ENCODE measurements at places on chromosomes 6 and 20.
A peak's percentile ranks its signal among the peaks of the same experiment; 100 is the strongest.

DNA sequence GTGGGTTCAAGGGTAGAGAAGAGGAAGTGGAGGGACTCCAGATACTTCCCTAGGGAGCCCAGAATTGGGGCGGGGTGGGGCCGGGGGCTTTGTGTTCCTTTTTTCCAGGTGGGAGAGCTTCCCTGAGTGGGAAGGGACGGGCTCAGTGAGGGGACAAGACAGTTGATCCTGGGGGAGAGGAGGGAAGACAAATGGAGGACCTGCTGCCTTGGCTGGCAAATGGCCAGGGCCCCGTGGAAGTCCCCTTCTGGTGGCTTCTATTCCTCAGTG, 2.6 kb downstream of the CTSZ start:
- peak; percentile 65 for DNase-seq

DNA sequence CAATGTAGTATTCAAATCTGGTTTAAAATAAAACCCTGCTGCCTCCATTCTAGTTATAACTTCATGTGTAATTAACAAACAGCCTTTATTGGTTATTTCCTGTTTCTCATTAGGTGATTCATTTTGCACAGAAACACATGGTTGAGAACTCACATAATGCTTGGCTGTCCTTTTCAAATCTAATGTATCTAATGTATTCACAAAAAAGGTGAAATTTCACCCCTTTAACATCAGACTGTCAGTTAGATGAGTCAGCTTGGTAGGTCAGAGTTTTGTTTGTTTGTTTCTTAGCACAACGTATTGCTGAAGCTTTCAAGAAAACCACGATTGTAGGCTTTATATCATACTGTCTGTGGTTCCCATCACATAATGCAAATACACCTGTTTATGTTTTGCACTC, 78.7 kb upstream of the TMEM30A start:
- DNase-seq, result no peak

GRCh38 chr6:113055061-113055460, 707.9 kb downstream of the RFPL4B start:
- DNase-seq, result no peak

GRCh38 chr20:23925789-23926525, 46.4 kb upstream of the CST5 start:
- no peak for DNase-seq

DNA sequence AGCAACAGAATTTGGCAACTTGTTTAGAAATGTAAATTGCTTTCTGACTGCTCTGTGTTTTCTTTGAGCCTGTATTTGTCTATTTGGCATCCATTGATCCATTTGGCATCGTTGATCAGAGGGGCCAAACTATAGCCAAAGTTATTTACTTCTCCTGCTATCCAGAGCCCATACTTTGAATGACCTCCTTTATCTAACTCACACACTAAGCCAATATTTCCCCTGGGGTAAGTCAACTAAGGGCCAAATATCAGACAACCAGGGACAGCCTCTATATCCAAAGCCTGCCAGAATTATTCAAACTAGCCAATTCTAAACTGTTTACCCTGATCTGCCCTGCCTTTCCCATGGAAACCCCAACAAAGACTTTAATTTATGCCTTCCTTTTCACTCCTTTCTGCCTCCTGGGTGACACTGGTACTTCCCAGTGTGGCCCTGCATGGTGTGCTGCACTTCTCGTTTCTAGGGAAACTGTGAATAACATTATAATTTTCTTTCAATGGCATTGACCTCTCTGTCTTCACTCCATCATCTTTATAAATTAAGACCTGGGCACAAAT, 19.8 kb upstream of the ZNF184 start:
- no peak for DNase-seq

DNA sequence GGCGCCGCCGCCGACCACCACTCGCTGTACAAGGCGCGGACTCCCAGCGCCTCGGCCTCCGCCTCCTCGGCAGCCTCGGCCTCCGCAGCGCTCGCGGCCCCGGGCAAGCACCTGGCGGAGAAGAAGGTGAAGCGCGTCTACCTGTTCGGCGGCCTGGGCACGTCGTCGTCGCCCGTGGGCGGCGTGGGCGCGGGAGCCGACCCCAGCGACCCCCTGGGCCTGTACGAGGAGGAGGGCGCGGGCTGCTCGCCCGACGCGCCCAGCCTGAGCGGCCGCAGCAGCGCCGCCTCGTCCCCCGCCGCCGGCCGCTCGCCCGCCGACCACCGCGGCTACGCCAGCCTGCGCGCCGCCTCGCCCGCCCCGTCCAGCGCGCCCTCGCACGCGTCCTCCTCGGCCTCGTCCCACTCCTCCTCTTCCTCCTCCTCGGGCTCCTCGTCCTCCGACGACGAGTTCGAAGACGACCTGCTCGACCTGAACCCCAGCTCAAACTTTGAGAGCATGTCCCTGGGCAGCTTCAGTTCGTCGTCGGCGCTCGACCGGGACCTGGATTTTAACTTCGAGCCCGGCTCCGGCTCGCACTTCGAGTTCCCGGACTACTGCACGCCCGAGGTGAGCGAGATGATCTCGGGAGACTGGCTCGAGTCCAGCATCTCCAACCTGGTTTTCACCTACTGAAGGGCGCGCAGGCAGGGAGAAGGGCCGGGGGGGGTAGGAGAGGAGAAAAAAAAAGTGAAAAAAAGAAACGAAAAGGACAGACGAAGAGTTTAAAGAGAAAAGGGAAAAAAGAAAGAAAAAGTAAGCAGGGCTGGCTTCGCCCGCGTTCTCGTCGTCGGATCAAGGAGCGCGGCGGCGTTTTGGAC, 2.0 kb downstream of the SOX4 start:
- peak; percentile 6 for DNase-seq

- DNase-seq, result peak; percentile 78
Observed at GRCh38 chr6:24581084-24581669, 64.8 kb downstream of the KIAA0319 start.

GRCh38 chr20:49400904-49401303, 81.6 kb downstream of the KCNB1 start:
- DNase-seq, result no peak

GRCh38 chr20:33986560-33987216, 7.0 kb upstream of the RALY start:
- DNase-seq, result no peak

- DNase-seq, result no peak
Observed at GRCh38 chr6:49978332-49979226, 9.2 kb upstream of the DEFB113 start.

DNA sequence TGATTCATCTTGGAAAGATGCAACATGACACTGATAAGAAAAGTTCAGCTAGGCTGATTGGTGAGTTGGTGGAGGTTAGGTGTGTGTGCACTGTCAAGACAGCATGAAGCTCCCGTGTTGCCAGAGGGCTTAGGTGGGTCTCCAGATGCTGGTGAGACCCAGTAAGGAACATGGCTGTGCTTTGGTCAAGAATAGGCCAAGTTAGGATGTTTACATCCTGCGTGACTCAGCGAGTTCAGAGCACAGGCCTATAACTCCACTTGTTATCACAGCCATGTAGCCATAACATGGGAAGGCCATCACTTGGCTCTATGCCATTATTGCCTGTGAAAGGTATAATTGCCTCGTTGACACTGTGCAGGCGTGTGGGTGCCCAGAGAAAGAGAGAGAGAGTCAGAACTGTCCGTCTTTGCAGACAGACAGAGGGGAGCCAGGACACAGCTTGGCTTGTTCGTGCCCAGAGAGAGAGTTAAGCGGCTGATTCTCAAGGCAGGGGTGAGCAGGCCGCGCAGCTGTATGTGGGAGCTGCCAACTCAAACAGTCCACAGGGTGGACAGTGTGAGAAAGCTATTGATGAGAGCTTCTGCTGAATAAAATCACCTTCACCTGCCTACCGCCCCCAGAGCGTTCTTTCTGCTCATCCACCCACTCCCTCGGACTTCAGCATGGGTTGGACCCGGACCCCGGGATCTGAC, 43.5 kb downstream of the OR2B6 start:
- DNase-seq, result no peak

GRCh38 chr6:64889144-64889543, 817.9 kb downstream of the EYS start:
- no peak for DNase-seq

GRCh38 chr20:47727170-47727880, 58.0 kb downstream of the SULF2 start:
- DNase-seq, result peak; percentile 78

Measured in CD4-positive, alpha-beta T cell treated with Interleukin-10 for 1 hour (primary cell).